ENCODE measurements at places on chromosomes 1 and 21.
A peak's percentile ranks its signal among the peaks of the same experiment; 100 is the strongest.

- no peak for DNase-seq
Measured at GRCh38 chr1:11690397-11691301, 861 bp upstream of the DRAXIN start.

DNA sequence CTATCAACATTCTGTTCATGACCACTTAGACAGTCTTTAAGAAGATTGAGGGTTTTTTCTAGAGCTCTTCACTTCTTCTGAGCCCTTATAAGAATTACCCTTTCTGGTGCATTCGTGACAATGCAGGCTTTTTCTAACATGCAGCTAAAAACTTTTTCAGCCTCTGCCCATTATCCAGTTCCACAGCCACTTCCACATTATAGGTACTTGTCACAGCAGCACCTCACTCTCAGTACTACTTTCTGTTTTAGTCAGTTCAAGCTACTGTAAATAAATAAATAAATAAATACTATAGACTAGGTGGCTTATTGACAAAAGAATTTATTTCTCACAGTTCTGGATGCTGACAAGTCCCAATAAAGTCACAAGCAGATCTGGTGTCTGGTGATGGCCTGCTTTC lies 284.4 kb upstream of the PKN2 start:
- no peak for DNase-seq

- no peak for DNase-seq
Measured at GRCh38 chr1:198968866-198969265, 330.0 kb downstream of the PTPRC start.

GRCh38 chr1:223136086-223136485 lies 7.0 kb downstream of the TLR5 start:
- DNase-seq: no peak

DNA sequence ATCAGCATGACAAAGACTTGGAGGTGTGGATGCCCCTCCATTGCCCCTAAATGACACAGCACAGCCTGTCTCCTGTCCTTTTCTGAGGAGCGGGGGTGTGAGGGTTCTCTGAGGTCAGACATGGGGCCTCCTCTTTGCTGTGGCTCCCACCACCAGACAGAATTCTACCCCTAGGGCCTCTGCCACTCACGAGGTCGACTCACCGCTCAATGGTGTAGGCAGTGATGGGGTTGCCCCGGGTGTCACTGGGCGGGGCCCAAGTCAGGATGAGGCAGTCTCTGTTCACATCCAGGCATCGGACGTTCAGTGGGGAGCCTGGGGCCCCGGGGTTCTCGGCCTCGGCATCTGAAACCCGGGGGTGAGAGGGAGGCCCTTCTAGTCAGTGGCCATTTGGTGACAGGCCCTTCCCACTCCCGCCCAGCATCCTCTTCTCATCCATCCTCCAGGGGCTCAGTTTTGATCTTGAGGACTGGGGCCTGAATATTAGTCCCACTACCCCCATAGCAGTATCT lies 19.9 kb downstream of the MYOM3 start:
- no peak for DNase-seq

GRCh38 chr1:196445775-196446174 lies 162.5 kb downstream of the KCNT2 start:
- DNase-seq: no peak

DNA sequence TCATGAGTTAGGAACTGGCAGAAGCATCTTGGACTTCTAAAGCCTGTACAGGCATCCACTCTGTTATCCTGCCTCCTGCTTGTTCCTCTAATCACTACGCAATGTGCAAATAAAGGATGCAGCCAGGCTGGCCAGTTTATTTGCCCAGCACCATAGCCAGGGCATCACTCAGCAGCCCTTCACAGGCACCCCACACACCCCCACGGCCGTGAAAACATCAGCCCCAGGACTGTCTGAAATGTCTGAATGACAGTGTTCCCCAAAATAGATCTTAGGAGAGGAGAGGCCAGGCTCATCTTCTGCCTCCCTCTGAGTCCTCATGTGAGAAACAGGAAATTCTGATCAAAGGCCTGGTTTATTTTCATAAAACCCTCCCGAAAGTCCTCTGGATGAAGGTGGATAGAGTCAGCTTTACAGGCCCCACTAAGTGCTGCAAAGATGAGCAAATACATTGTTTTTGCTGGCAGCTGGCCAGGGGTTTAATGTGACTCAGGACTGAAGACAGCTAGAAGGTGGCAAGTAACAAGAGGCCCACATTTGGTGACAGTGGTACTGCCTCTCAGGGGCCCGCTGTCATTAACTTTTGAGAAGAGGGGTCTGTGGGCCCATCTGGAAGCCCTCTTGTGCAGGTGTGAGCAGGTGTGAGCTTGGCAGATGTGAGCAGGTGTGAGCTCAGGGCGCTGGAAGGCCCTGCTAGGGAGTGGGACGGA lies 32.9 kb downstream of the GRHL3 start:
- peak; percentile 42 for DNase-seq

GRCh38 chr1:8892026-8892425 lies 13.5 kb upstream of the ENO1 start:
- no peak for DNase-seq

- no peak for DNase-seq
Measured at GRCh38 chr1:11143401-11143800, 43.7 kb upstream of the EXOSC10 start.

- no peak for DNase-seq
Measured at GRCh38 chr1:60483509-60483908, 409.9 kb upstream of the C1orf87 start.

DNA sequence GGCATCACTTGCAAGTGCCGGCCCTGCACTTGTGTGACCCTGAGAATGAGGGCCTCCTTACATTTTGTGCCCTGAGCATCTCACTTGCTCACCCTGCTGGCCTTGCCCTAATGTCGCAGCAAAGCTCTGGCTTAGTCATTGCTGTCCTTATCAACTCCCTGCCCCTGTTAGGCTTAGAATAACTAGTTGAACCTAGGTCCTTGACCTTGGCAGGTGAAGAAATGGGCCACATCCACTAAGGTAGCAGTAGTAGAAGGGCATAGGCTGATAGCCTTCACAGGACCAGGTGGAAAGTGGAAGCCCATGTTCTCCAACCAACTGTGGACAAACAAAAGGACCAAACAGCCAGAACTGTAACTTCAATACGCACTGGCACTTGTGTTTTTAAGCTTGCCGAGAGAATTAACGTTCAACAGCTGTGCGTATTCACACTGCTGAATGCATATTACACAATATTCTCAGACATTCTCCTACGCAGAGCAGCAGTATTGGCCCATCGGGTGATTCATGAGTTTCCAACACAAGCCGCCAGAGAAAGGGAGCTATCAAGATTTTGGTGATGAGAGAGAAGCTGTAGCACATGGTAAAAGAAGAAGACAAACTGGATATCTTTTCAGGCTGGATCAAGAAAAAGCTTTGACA lies 27.7 kb upstream of the PTGFRN start:
- peak; percentile 59 for DNase-seq

DNA sequence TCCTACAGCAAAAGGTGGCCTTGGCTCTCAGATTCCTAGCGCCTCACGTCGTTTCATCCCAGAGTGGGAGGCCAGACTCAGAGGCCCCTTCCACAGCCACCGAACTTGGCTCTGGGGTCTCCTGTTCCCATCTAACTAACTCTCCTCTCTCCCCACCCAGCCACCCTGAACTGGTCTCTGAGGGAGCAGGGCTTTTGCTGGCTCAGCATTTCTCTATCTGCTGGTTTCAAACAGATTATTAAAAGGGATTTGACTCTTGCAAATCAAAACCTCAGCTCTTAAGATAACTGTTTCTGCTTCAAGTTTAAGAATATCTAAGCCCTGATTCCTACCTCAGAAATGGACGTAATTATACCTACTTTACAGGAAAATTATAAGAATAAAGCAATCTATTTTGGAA lies 91.0 kb upstream of the ATP1B1 start:
- DNase-seq: no peak

DNA sequence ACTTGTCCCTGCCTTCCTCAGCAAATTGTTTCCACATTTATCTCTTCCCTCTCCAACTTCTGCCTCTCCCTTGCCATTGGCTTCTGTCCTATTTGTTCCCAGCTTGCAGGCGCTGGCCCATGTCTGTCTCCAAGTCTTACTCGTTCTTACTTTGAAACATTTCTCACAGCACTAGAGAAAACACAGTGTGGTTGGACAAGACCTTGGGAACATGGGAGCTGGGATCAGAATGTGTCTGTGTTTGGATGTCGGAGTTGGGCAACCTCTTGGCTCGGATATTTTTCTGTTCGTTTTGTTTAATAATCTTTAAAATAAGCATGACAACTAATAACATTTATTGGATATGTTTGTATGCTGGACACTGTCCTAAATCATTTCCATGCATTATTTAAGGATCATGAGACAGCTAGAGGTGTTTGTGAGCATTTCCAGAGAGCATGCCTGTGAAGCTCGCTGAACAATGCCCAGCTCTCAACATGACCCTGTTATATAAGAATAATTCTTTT lies 5.9 kb upstream of the BRWD1 start:
- DNase-seq: no peak

DNA sequence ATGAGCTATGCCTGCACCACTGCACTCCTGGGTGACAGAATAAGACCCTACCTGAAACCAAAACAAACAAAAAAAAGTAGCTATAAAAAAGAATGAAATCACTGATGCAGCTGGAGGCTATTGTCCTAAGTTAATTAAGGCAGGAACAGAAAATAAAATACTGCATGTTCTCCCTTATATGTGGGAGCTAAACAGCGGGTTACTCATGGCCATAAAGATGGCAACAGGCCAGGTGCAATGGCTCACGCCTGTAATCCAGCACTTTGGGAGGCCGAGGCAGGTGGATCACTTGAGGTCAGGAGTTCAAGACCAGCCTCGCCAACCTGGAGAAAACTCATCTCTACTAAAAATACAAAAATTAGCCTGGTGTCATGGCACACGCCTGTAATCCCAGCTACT lies 152.7 kb downstream of the PIK3R3 start:
- DNase-seq: no peak

GRCh38 chr1:113868387-113869083 lies 3.0 kb downstream of the PTPN22 start:
- no peak for DNase-seq

DNA sequence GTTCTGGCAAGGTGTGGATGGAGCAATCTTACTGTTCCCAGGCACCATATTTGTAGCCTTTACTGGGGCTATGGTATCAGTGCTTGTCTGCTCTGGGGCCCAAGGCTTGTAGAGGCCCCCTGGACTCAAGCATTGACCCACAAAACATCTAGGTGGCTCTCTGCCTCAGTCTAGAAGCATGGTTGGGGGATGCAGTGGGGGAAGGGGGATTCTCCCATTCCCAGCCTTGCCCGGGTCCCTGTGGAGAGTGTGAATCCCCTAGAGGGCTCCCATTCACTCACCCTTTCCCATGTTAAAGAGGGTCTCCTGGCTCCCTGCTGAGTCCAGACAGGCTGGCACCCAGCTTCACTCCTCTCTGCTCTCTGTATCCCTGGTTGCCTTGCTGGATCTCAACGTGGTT lies 28.2 kb upstream of the DIRAS3 start:
- DNase-seq: no peak

DNA sequence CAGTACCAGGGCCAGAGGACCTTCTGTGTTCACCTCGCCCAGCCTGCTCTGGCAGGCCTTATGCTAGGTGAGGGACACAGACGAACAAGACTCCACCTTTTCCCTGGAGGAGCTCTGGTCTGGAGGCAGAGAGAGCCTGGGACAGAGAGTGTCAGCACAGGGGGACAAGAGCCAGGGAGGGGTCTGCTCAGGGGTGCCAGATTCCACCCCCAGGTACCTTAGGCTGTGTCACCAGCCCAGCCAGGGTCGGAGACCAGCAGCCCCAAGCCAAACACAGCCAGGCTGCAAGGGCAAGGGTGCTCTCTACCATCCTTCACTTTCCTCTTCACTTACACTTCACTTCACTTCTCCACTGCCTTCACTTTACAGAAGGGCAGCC lies 4.3 kb upstream of the LRP8 start:
- peak; percentile 2 for DNase-seq

- peak; percentile 71 for DNase-seq
Measured at GRCh38 chr1:229227298-229227919, 43.5 kb upstream of the RAB4A start.

DNA sequence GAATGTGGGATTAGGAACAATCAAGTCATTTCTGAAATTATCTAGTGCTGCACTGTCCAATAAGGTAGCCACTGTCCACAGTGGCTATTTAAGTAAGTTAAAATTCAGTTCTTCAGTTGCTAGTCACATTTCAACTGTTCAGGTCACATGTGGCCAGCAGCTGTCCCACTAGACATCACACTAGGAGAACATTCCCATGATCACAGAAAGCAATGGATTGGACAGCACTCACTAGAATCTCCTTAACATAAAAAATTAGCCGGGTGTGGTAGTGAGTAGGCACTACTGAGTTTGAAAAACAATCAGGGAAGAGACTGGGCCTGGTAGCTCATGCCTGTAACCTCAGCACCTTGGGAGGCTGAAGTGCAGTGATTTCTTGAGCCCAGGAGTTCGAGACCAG lies 33.6 kb downstream of the NUP133 start:
- no peak for DNase-seq

- DNase-seq: no peak
Measured at GRCh38 chr1:18010408-18010807, 97.2 kb upstream of the IGSF21 start.

GRCh38 chr1:111214884-111215283 lies 12.6 kb upstream of the CHI3L2 start:
- DNase-seq: peak; percentile 65

GRCh38 chr1:163128282-163128681 lies 59.1 kb downstream of the RGS4 start:
- no peak for DNase-seq

- DNase-seq: no peak
Measured at GRCh38 chr21:37758982-37759381, 157.3 kb downstream of the KCNJ6 start.

DNA sequence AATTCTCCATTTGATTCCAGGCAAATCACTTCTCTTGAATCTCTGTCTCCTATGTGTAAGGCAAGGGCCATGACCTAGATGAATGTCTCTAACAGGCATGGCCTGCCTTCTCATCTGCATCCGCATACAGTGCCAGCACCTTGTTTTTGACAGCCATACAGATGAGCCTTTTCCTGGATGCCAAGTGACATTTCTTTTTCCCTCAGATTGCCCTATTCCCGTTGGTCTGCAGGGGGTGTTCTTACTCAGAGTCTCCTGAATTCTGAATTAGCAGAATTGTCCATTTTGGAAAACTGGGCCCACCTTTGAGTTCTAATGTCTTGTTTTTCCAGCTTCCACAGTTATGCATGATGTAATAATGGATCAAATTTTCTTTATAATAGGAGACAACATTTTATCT lies 88.0 kb upstream of the ADAR start:
- no peak for DNase-seq
